ENCODE measurements at places on chromosomes 2 and 18.
A peak's percentile ranks its signal among the peaks of the same experiment; 100 is the strongest.

DNA sequence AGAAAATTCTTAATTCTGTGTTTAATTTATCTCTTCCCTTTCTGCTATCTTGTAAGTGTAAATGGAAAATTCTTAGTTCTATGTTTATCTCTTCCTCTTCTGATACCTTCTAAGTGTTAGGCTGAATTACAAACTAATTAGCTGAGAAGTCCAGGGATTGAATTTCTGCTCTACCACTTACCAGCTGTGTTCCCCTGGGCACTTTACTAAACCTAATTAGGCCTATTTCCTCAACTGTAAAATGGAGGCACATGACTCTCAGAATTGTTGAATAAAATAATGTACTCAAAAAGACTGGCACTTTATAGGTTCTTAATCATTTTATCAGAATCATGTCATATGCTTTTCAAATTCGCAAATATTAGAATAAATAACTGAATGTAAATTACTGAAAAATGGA is 146.3 kb downstream of the MAP2 start:
- no peak for DNase-seq

GRCh38 chr2:190537765-190538164 is 3.2 kb upstream of the NEMP2 start:
- peak; percentile 86 for DNase-seq

DNA sequence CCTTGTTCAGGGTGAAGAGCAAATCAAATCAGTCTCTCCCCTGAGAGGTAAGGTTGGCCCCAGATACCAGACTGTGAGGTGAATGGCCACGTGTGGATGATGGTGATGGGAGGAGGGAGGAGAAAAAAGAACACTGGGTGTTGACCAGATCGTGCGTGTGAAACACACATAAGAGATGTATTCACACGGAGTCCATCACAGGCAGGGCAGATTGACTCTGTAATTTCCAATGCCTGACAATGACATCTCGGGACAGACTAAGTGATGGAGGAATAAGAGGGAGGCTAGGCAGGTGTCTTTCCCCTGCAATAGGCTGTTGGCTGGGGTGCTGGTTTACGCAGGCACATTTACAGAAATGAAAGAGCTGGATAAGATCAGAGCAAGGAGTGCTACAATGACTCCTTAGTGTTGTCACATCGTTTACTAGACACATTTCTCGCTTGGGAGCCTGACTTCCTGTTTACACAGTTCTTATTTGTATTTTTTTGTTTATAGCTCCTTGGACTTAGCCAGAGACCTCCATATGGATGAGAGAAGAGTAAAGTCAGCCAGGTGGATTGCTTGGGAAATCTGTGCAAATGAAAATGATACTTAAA is 43.1 kb downstream of the CPO start:
- DNase-seq, result no peak

- DNase-seq, result peak; percentile 56
These were observed 197.4 kb downstream of the FBXO15 start for GRCh38 chr18:73950116-73950700.

GRCh38 chr2:163630836-163631235 is 105.0 kb downstream of the FIGN start:
- DNase-seq, result peak; percentile 16

DNA sequence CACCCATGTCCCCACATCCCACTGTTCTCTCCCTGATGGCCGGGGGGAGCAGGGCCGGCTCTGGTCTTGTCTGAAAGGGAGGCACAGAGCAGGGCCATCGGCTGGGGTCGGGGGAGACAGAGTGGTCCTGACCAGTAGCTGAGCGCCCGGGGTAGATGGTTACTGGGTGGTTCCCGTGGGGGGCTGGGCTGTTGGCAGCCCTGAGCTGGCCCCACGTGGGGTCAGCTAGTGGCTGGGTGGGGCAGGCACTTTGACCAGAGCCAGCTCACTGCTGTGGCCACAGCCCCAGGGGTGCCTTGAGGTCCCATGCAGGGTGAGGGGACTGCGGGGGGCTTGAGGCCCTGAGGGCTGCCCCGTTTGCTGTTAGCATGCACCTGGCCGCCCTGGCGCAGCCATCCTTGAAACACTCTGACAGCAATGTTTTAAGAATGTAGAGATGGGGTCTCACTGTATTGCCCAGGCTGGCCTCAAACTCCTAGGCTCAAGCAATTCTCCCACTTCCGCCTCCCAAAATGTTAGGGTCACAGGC is 12.3 kb upstream of the NEU4 start:
- no peak for DNase-seq

- DNase-seq, result no peak
These were observed 458.0 kb downstream of the TGIF1 start for GRCh38 chr18:3907955-3908354.

DNA sequence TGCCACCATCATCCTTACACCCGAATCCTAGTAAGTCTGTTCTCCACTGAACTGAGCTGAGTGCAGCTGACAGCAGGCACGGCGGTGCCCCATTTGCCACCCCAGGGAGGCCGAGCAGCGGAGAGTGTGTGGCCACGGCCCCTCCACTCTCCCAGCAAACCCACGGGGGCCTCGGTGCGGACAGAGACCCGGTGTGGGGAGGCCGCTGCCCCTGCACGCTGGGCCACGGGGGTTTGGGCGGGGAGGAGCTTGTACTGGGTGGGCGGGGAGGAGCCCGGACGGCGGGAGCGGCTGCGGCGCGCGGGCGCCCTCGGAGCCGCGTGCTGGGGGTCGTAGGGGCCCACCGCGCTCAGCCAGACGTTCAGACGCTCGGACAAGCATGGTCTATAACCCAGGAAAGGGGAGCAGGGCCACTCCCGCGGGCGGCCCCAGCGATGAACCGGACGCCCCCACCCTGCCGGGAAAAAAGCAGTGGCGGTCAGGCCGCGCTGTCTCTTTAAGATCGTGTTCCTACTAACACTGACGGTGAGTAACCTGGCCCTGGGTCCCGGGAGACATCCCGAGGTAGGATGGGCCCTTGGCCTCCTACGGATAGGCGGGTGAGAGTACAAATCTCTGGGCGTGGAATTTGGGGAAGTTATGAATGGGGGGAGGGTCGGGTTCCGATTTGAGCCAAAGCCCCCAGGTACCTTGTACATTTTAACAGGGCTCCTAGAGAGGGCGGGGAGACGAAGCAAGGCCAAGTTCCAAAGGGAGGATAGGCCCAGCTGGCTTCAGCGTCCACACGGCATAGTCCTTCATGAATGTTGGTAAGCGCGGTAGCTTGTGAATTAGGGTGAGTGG is at the start of gene ITPRIPL1:
Gene ITPRIPL1 (plus strand): TSS at position 277 of the 843 bp plus-strand sequence. CDS start 523 bp downstream, at position 800.
- no peak for DNase-seq

GRCh38 chr18:31510319-31510718 is 12.3 kb downstream of the DSG2 start:
- no peak for DNase-seq

GRCh38 chr18:36762074-36762473 is 66.7 kb downstream of the TPGS2 start:
- peak; percentile 67 for DNase-seq

GRCh38 chr2:60547841-60548240 is 5.6 kb downstream of the BCL11A start:
- no peak for DNase-seq
